Stimulated activated CD4-positive, alpha-beta T cell treated with anti-CD3 and anti-CD28 coated beads, Interleukin-4, amount 100 ng/mL, for 48 hours (primary cell): ENCODE measurements at places on chromosomes 2 and 18.
A peak's percentile ranks its signal among the peaks of the same experiment; 100 is the strongest.

DNA sequence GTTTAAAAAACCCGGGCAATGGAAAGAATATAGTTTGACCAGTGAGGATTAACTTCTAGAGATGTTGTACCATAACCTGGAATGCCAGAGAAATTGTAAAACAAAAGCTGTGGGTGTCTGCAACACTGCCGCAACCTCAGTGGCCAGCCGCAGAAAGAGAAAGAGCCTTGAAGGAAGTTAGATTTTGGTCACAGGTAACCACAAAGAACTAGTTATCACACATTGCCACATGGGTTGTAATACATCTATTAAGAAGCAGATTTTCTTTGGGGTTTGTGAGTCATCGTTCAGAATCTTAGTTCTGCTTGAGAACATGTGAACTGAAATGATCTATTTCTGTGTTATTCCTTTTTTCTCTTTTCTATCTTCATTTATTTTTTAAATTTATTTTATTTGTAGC is 222.9 kb upstream of the AGAP1 start:
- peak; percentile 32 for DNase-seq

DNA sequence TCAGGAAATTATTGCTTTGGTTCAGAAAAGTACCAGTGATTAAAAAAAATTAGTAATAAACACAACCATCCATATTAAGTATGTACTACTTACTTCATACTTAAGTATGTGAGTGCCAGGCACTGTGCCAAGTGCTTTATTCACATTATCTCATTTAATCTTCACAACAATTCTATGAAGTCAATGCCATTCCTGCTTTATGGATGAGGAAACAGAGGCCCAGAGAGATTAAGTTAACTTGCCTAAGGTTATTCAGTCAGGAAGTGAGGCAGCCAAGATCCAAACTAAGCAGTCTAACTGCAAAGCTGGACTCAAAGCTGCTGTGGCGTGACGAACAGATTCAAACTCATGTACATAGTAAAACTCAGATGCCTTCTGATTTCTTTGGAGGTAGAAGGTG is 22.3 kb downstream of the DTNB start:
- no peak for DNase-seq

GRCh38 chr2:10095175-10095574 is 15.0 kb upstream of the CYS1 start:
- no peak for DNase-seq

GRCh38 chr2:66272751-66273150 is 162.2 kb upstream of the MEIS1 start:
- DNase-seq, result no peak

DNA sequence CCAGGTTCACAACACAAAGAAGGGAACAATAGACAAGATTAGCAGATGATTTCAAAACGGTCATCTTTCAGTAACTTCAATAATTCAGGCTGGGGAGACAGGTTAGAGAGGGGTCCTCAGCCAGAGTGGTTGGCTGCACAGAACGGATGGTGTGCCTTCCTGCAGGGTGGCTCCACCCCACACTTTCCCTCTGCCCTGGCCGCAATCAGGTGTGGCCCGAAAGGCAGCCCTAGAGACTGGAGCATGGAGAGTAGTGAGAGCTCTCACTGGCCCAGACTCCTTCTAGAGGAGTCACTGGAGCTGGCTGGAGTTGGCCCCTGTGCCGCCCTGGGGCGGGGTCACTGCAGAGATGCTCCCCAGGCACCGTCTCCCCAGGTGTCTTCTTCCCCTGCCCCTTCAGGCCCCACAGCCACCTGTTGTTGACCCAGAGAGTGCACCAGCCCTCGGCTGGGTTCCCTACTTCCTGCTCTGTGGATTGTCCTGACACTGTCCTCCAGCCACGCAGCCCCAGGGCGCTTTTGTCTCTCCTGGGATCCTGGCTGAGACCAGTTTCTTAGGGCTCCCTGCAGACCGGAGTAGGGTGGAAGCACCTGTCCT is 126.8 kb downstream of the PXDN start:
- DNase-seq, result no peak

GRCh38 chr2:40155728-40156127 is 296.2 kb downstream of the SLC8A1 start:
- DNase-seq, result no peak

GRCh38 chr18:10559553-10560451 is 34.0 kb downstream of the NAPG start:
- no peak for DNase-seq

DNA sequence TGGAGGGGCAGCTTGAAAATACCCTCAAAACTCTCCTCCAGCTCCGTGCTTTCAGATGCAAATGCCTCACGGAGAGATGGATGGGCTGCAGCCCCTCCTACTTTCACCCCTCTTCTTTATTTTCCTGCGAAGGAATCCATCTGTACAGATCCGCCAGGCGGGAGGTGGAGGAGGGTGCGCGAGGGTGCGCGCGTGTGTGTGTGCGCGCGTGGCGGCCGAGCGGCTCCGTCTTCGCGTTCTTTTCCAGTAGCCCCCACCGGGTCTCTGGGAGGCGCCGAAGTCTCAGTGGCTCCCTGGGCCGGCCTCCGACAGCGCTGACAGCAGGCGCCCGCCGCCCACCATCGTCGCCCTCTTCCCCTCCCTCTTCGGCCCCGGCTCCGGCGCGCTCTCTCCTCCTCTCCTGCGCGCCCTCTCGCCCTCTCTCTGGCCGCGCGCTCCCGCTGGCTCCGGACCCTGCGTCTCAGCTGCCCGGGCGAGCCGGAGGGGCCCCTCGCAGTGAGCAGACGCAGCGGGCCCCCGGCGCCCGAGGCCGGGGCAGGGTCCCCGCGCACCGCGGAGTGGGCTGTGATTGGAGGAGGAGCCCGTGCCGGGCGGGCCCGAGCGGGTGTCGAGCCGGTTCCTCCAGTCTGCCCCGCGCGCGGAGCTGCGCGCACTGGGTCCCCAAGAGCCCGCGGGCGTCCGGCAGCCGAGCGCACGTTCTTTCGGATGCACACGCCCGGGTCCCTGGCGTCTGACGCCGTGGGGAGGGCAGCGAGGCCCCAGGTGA is at the start of gene CDH7:
CDH7 (plus strand) TSS at position 624 of the 766 bp plus-strand sequence. CDS start 11,831 bp downstream, outside the sequence.
- DNase-seq, result no peak

DNA sequence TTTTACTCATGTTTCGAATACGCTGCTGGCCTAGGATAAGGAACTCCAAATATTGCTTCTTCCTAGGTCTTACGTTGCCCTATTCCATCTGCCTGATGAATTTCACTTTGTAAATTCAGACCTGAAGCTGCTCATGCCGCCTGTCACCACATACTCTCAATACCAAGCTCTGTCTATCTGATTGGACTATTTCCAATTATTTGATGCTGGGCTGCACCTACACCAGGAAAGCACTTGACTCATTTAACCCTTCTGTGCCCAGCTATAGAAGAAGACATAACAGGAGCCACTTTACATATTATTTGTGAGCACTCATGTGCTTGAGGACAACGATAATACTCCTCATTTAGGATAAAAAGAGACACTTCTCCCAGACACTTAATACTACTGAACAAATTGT is 1293.9 kb upstream of the LRRTM1 start:
- no peak for DNase-seq

DNA sequence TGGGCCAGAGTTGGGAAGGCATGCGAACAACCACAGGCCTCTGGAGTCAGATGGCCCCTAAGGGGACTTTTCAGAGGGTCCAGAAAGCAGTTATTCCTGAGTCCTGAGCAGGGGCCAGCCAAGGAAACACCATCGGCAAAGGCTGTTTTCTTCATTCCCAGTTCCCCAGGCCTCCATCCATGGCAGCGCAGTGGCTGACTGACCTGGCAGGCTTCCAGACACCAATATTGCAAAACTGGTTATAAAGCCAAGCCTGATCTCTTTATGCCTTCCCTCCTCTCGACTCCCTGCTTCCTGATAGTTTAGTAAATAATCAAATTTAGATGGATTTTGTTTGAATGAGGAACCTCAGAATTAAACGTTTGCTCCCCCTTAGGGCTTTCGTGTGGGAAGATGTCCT is 133.4 kb upstream of the ITGA6 start:
- DNase-seq, result no peak

DNA sequence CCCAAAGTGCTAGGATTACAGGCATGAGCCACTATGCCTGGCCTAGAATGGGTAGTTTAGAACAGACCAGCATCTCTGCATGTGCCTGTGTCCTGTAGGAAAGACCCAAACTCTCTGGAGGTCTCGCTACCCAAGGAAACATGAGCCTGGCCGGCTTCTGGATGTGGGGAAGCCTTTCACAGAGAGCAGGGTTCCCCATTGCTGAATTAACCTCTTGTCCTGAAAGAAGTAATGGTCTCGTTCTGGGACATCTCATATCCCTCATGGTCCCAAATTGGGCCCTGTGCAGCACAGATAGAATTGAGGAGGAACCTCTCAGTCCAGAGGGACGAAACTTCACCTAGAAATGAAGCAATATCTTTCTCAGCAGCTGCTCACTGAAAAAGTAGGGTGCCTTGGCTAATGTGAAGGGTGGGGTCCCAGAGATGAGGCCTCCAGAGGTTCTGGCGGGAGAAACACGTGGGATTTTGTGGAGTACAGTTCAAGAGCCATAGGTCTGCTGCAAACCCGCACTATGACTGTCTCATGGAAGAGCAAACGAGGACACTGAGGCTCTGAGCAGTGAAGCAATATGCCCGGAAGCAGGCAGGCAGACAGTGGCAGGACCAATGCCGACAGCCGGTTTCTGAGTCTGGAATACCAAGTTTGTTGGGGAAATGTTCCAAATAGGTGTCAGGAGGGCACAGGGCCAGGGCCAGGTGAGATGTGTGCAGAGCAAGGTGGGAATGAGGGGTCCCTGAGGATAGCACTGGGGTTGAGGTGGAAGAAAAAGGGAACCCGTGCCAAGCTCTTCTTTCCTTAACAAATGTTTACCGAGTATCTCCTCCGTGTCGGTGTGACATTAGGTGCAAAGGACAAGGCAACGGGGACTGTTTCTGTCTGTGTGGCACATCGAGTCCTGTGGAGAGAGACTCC is 121.0 kb upstream of the TWIST2 start:
- DNase-seq, result no peak

DNA sequence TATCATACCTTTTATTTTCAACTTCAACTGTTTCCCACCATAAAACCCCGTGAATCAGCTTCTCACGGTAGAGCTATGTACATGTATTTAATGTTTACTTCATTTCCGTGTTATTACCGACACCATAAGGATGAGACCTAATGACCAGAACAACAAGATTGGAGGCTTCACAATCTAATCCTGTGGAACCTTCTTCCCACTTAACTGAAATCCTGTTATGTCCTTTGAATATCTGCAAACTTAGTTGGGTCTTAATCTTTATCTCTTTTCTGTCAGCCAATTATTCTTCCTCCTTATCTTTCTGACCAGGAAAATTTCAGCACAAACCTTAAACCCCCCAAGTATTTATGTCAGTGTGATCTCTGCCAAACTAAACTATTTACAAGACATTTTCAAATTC is 214.4 kb downstream of the TMX3 start:
- no peak for DNase-seq

GRCh38 chr2:182359027-182359989 is 67.5 kb downstream of the PDE1A start:
- DNase-seq, result no peak

DNA sequence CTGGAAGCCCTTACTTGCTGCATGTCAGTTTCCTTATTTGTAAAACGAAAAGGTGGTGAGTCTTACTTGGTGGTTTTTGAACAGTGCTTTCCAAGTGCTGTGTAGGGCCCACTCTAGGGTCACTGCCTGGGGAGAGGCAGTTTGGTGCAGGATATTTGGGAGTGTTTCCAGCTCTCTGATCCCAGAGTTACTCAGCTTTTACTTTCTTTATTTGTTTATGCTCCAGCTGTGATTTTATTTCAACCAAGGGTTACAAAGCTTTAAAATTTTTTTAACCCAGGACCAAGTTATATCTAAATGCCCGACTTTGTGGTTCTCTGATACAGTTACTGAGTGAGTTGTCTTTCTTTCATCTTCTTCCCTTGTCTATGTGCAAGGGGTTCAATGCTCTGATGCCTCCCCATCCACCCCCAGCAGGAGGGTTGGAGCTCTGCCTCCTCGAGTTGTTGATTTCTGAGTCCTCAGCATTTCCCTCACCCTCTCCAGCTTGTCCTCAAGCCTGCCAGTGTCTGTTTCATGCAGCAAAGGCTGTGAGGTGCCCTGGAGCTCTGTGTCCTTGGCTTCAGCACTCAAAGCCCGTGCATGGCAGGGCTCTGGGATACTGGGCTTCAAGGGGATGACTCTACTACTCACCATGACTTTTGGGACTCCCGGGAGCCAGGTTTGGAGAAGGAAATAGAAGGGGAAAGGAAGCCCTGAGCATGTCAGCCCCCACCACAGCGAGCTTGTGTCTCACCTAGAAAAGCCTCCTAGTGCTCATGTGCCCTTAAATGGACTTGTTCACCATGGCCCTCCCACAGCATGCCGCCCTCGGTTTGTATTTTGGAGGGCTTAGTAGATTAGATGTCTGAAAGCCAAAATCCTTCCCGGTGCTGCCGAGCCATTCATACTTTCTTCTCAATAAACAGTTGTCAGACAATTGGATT is 236.8 kb downstream of the SETBP1 start:
- DNase-seq, result no peak

GRCh38 chr2:199160677-199161465 is 296.9 kb downstream of the SATB2 start:
- no peak for DNase-seq

GRCh38 chr2:221529943-221530652 is 42.0 kb downstream of the EPHA4 start:
- DNase-seq, result no peak

DNA sequence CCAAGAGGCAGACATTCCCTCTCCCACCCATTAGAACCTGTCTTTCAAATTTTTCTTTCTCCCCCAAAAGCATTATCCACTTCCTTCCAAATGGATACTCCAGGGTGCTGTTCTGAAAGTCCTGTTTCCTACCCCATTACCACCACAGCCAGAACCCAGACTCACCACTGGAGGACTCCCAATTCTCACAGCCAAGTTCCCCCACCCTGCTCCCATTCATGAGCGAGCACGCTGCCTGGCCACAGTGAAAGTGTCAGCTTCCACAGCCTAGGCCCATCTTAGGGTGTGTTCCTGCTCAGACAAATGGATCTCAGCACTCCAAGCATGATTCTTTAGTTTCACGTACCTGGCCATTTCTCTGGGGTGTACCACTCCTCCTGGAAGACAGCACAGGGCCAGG is 3.8 kb upstream of the ANKRD53 start:
- DNase-seq, result no peak

- DNase-seq, result no peak
These were observed 45.2 kb upstream of the MEIS1 start for GRCh38 chr2:66389651-66390131.
